ENCODE measurements at places on chromosomes 7 and 10.

DNA sequence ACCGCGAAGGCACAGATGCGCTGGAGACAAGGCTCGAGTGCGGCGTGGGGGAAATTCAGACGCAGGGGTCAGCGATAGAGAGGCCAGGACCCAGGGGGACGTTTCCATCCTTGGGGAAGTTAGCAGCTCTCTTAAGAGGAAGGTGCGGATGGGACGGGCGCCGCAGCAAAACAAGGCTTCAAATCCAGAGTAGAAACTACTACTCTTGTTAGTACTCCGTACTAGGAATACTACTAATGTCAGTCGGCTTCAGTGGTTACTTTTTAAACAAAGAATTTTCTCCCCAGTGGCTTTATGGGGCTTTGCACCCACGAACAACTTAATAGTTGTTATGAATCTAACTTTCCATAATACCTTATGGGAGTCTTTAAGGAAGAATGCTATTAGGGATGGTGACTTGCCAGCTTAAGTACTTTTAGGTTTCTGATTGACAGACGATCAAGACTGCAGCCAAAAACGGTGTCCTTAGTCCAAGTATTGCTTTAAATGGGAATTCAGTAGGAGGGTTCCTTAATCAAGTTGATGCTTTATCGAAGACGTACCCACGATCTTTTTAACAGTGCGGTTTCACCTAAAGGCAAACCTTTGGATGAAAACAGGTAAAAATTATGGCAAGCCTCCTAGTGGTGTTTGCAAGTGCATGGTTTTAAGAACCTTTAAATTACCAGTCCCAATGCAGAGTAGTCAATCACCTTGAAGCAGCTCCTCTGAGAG is 812 bp upstream of the IDE start:
- DNase-seq: no peak

- DNase-seq: no peak
These were observed 7.4 kb downstream of the LRRC20 start for GRCh38 chr10:70374775-70375614.

DNA sequence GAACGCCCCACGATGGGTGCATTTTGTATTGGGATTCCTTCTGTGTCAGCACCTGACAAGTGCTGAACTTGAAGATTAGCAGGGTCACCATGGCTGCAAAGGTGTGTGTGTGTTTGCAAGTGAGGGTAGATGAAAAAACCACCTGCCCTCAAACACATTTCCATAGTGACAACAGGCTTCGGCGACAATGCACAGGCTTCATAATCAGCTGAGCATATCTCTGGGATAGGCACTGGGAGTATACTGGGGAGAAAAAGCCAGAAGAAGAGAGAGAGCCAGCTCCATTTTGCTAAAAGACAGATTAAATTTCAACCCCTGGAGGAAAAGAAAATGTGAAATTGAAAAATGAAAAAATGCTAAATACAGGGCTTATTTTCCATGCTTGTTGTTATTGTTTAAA is 656.1 kb downstream of the INHBA start:
- DNase-seq: no peak

- no peak for DNase-seq
These were observed 164.6 kb downstream of the PKD1L1 start for GRCh38 chr7:47783456-47784223.

- DNase-seq: no peak
These were observed 21.6 kb upstream of the KLF6 start for GRCh38 chr10:3806603-3807002.

- peak; percentile 13 for DNase-seq
These were observed 16.9 kb upstream of the PRF1 start for GRCh38 chr10:70619271-70620019.

GRCh38 chr10:61078542-61079275 is 134.7 kb upstream of the RHOBTB1 start:
- no peak for DNase-seq

GRCh38 chr7:5694221-5694754 is 87.2 kb downstream of the RNF216 start:
- no peak for DNase-seq

DNA sequence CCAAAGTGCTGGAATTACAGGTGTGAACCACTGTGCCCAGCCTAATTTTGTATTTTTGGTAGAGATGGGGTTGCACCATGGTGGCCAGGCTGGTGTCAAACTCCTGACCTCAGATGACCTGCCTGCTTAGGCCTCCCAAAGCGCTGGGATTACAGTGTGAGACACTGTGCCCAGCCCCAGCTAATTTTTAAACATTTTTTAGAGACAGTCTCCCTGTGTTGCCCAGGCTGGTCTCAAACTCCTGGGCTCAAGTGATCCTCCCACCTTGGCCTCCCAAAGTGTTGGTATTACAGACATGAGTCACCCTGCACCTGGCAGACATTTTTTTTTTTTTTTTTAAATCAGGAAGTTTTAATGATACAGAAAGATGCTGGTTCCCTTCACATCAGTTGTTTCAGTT is 15.5 kb downstream of the DENND10 start:
- DNase-seq: no peak

DNA sequence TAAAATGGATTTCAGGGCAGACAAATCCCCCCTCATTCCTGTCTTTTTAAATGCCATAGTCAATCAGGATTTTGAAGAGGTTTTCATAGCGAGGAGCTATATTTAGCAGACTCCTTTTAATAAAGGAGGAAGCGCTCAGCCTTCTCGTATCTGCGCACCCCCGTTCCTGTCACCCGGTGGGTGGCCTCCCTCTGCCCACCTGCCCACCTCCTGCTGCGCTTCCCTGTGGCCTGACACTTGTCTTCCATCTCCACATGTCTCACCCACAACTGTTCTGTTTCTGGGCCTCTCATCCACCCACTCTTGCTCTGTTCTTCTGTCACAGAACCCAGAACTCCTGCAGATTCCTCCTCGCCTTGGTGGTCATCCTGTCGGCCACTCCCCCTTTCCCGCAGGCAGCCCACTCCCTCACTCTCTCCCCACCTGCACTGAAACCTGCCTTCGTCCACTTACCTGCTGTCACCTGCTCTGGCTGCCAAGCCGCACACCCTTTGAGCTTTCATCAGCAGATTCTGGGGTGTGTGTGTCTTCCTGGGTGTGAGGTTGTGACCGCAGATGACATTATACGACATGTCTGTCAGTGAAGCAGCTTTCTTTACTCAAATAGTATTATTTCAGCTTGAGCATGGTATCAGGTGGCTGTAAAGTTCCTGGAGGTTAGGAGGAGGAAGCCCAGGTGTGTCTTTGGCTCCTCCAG is 163.5 kb upstream of the AGK start:
- no peak for DNase-seq

GRCh38 chr7:134602881-134603451 is 43.7 kb upstream of the BPGM start:
- DNase-seq: peak; percentile 77

DNA sequence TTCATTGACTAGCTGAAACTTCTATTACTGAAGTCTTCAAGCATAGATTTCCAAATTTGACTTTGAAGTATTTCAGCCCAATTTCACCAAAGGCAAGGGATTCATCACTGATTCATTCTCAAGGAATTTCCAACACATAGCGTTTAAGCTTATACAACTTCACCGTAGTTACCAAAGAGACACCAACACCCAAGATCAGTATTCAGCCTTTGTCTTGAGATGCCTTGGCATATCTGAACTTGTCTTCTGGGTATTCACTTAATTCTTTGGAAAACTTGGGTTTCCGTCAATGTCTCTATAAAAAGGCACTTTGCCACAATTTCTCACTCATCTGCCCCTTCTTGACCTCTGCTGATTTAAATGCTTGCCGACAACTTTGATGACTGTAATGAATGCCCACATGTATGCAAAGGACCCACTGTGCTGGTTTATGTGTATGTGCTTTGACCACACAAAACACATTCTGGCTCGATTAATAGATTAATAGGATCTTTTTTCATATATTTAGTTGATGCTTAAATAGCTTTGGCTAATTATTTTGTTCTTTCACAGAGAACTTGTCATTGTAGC is 49.6 kb downstream of the TES start:
- no peak for DNase-seq

- peak; percentile 72 for DNase-seq
These were observed 7.9 kb downstream of the PANK1 start for GRCh38 chr10:89637113-89637512.

DNA sequence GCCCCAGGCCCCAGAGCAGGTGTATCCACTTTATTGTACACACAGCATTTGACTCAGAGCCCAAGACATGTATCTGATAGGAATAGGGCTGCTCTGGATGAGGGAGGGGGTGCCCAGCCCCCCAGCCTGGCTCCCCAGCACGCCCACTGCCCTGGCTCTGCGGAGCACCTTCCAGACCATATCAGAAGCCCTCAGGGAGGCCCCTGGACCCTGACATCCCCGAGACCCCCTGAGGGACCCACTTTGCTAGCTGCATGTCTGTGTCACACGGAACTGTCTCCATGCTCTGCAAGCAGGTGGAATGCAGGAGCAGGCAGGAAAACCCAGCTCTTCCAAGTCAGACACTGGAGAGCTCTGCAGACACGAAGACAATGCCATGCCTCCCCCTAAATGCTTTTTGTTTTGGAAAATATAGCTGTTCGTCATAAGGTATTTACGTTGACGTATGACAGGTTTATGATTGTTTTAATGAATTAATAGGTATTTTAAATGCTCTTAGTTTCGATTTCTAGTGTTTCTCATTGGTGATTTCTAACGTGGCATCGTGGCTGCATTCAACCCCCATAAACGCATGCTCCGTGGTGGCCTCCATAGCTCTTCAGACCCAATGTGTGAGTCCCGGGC is 92.8 kb upstream of the INSIG1 start:
- no peak for DNase-seq

DNA sequence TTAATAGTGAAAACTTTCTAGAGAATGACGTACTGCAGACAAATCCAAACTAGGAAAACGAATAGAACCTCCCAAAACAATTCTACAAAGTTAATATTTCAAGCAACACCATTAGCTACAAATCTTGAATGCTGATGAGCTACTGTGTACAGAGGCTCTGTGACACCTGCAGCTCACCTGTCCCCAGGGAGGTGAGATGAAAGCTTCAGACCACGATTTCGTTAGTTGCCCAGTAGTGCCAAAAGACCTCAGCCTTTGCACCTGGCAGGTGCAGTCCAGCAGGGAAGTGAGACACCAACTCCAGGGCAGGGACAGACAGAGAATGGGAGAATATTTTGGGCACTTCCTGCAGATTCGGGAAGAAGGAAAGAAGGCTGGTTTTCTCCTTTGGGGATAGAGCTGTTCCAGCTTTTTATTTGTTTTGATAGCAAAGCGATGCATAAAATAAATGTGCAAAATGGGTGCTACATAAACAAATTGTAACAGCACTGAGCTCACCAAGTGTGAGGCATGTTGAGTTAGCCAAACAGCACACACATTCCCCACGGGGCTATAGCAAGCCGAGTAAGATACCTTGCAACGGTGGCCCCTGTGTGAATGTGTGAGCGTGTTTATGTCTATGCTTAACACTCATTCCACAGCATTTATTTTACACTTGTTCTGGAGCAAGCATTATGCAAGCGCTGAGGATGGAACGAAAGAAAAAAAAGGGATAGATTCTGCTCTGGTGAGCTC is 1024.8 kb upstream of the AUTS2 start:
- no peak for DNase-seq

DNA sequence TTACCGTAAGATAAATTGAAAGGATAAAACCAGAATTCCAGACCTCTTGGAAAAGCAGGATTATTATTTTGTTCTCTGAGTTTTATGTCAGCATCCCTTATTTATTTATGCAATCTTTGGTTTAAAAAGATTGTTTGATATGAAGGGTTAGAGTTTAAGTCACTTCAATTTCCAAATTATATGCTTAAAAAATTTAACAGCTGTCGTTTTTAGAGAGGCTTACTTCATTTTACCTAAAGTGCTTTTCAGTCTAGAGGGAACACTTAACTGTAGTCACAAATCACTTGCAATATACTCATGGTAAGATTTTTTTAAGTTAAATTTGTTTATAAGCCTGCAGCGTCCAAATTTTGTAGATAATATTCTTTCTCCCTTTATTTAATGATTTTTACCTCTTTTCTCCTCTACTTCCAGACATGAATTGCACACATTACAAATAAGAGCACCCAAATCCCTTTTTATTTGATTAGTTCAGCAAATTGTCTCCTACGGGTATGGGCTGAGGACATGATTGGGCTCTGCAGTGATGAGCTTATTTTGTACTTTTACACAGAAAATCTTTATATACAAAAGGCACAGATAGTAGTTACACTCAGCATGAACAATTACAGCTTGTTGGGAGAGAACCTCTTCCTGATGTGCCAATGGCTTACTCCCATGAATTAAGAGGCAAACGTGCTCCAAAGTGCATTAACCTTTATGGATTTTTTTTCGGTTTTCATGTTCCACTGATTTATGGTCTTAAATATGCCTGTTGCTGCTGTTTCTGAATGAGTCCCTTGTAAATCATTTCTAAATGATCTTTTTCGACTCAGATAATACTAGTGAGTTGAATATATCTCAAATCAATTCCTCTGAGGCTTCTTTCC is 319.3 kb upstream of the LRGUK start:
- no peak for DNase-seq

DNA sequence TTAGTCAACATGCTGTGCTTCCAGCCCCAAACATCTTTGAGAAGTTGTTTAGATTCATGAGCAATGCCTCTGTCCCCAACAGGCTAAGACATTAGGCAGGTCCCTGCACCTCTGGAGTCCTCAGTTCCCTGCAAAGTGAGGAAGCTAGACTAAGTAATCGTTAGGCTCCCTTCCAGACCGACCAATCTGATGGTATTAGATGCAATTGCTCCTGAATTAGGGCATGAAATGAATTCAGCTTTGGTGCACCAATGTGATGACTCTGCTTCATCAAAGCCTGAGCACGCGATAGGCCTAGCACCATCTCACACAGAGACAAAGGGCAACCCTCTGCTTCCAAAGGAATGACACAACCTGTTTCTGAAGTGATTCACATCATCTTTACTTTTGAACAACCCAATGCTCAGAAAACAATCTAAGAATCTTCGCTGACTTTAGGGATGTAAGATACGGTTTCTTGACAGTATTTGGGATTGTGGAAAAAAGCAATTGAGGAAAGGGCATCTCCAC is 723 bp upstream of the TES start:
- DNase-seq: no peak

GRCh38 chr10:5502571-5503476 is 3.5 kb upstream of the CALML5 start:
- no peak for DNase-seq

DNA sequence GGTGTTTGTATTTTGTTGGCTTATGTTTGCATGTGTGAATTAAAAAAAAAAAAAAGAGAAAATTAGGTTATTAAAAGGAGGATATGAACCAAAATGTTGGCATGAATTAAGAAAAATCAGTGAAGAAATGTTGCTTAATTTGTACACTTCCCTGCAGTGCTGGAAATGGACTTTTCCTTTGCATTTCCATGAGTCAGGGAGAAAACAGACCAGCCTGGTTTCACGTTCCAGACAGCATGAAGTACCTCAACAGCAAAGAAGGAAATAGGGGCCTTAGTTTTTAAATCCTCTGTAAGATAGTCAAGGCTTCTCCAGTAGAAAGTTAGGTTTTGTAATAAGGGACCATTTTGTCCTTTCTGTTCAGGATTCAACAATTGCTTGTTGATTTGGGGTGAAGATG is 159.7 kb downstream of the CELF2 start:
- no peak for DNase-seq

- DNase-seq: no peak
These were observed at the start of gene LDB3 for GRCh38 chr10:86668297-86669165. Gene LDB3, plus strand, starts transcription at chr10:86668511. Its CDS starts 181 bp downstream, at chr10:86668692.

- no peak for DNase-seq
These were observed 921.9 kb downstream of the LRMDA start for GRCh38 chr10:76353237-76353851.

GRCh38 chr10:8691498-8692017 is 637.1 kb downstream of the GATA3 start:
- no peak for DNase-seq

- no peak for DNase-seq
These were observed 1083.4 kb downstream of the LRMDA start for GRCh38 chr10:76514869-76515268.

GRCh38 chr7:2000153-2000687 is 232.5 kb downstream of the MAD1L1 start:
- no peak for DNase-seq
